ENCODE measurements at places on chromosomes 11 and 22. TPM values are rescaled to one million over a fixed set of nuclear protein-coding genes. Genes with fewer than 3 reads are reported as not detected.

Gene CSF2RB
- not detected for total RNA-seq

Gene HINFP
- total RNA-seq, result 23.4 TPM

Gene ARHGAP8
- 10.3 TPM for total RNA-seq

Gene E2F8
- total RNA-seq, result 0.88 TPM

DNA sequence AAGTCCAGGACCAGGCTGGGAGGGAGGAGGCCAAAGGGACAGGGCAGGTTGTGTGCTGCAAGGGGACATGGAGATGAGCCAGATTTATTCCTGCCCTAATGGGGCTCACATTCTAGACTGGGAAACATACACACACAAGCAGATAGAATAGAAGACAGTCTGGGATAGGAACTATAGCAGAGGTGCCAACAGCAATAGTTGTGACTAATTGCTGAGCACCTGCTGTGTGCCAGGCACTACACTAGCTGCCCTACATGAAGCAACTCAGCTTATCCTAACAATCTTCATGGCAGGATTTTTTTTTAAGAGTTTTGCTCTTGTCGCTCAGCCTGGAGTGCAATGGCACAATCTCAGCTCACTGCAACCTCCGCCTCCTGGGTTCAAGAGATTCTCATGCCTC lies 11.4 kb downstream of the MOGAT2 start:
- DNase-seq, result no peak

- DNase-seq, result peak; percentile 81
Observed at GRCh38 chr22:27212617-27213177, 555.3 kb downstream of the MIAT start.

- no peak for DNase-seq
Observed at GRCh38 chr11:71321433-71322191, 69.2 kb upstream of the SHANK2 start.

DNA sequence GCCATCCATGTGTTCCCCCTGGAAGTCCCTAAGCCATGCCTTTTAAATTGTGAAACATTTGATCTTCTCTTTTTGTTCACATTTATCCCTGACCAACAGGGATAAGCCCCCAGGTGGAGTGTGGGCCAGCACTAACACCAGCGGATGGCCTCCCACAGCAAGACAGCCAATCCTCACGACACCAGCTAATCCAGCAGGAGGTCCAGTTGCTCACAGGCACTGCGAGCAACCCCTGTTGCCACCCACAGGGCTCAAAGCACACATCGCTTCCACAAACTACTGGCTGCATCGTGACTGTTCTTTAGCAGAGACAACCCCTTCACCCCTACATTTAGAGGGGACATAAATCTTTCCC lies 2.0 kb downstream of the PCSK7 start:
- no peak for DNase-seq

- no peak for DNase-seq
Observed at GRCh38 chr22:49540084-49540912, 287.4 kb downstream of the BRD1 start.

DNA sequence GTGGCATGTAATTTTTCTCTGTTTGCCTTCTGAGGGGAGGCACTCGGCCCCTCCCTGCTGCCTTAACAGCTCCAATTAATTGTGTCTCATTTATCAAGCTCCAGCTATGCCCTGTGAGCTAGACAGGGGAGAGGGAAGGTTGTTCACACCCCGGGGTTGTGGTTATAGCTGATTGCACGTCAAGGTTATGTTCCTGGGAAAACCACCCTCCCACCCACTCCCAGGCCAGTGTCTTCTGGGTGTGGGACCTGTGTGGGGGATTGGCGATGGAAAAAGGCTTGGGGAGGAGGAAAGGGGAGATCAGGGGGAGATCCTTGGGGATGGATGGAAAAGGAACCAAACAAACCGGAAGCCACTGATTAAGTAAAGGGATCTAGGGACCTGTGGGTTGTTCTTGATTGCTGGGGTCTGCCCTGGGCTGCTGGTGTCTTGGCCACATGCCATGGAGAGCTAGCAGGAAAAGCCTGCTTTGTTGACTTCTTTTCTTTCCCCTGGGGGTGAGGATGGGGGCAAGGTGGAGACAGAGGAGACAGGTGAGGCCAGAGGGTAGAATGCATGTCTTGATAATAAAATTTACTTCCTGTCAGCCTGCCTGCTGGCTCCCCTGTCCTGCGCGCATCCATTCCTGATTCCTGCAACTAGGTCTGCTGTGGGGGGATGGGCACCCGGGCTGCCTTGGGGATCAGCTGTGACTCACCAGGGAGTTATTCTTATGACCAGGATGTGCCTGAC lies 13.5 kb upstream of the SORL1-AS1 start:
- DNase-seq, result peak; percentile 98

GRCh38 chr11:6353367-6353987 lies 33.2 kb upstream of the CAVIN3 start:
- peak; percentile 71 for DNase-seq

GRCh38 chr22:23829845-23830372 lies 8.9 kb downstream of the DERL3 start:
- DNase-seq, result no peak

DNA sequence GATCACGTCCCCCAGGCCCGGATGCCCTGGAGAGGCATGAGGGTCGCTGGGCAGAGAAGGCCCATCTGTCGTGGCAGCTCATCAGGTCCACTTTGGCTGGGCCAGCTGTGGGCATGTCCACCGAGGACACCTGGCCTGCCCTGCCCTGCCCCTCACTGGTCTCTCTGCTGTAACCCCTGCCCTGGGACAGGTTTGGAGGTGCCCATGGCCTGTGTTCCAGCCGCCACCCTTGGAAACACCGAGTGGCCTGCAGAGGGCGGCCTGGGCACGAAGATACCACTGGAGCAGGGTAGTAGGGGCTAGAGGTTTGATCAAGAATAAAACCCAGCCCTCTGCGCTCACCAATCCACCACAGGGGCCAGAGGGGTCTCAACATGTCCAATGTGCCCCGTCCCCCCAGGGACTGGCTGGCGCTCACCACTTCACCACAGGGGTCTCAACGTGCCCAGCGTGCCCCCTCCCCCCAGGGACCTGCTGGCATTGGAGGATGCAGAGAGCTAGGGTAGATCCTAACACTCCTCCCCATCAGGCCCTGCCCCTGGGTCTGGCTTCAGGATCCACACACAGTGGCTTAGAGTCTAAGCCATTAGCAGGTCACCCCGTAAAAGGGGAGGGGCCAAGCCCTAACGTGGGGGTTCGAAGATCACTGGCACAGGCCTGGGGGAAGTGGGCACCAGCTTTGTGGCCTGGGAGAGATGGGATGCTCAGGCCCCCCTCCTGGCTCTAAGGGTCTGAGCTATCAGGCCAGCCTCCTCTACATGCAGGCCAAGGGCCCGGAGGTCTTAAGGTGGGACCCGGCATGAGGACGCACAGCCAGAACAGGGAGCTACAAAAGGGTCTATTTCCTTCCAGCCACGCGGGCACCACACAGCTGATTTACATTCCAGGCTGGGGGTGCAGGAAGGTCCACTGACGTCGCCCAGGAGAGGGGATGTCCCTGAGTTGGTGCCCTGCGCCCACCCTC lies 1.3 kb upstream of the HDAC10 start:
- peak; percentile 79 for DNase-seq

- DNase-seq, result no peak
Observed at GRCh38 chr11:14240221-14240620, 118.8 kb downstream of the RRAS2 start.

DNA sequence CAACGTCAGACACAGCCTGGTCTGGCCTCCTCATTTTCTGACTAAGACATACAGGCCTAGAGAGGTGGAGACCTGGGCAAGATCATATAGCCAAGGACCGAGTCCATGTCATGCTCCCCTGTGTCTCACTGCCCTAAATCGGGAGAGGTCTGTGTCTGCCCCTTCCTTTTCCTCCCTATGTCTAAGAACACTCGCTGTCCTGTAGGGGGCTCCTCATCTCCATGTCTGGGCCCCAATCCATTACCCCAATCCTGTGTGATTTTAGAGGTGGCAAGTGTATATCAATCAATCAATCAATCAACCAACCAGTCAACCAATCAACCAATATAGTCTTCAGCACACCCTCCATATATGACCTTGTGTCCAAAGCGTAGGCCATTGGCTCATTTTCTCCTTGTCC lies 125.7 kb downstream of the KIRREL3 start:
- no peak for DNase-seq

GRCh38 chr11:62666259-62666926 lies 1.3 kb downstream of the CSKMT start:
- DNase-seq, result peak; percentile 16

GRCh38 chr22:33842006-33842354 lies 78.3 kb downstream of the LARGE1 start:
- no peak for DNase-seq
